ENCODE measurements at places on chromosomes 1 and 21.
A peak's percentile ranks its signal among the peaks of the same experiment; 100 is the strongest.

DNA sequence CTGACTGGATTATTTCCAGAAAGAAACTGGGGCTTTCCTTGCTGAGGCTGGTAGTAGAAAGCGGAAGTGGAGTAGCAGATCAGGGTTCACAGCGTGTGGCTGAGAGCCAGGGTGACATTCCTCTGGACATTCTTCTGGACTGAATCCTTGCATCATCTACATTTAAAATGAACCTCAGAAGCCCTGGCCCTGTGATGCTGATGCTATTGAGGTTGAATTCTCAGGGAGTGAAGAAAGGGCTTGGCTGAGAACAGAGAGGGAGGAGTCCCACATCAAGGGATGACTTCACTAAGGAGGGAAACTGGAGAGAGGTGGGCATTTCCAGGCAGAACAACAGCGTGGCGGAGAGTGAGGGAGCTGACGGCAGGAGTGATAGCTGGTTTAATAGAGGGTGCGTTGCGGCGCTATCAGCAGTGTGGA is 102.3 kb upstream of the LMO4 start:
- DNase-seq, result no peak

GRCh38 chr1:228454238-228454637 is 32.9 kb upstream of the RNF187 start:
- DNase-seq, result no peak

GRCh38 chr1:85957760-85958159 is 198.8 kb downstream of the COL24A1 start:
- DNase-seq, result no peak

DNA sequence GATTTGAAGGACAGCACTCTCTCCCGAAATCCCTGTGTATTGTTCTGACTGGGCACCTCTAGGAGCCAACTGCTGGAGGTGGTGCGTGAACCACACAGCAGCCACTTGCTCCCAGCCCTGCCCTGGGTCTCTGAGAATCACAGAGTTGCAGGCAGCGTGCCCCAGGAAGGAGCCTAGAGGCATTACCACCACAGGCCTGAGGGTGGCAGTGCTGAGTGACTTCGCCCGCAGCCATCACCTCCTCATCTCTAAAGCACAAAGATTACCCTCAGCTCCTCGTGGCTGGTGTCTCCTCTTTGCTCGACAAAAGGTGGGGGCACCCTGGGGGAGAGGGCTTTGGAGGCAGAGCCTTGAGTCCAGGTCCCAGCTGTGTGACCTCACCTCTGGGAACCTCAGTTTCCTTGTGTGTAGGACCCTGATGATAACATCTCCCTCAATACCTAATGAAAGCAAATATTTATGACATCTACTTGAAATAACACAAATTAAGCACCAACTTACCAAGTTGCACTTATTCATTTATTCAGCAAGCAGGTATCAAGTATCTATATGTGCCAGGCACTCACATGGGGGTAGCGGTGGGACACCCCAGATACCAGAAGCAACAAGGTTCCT is 86.3 kb downstream of the VWA5B1 start:
- peak; percentile 58 for DNase-seq

- no peak for DNase-seq
Observed at GRCh38 chr1:2228157-2228594, at the start of gene SKI. TSS of gene SKI (plus strand) at chr1:2228319. CDS start at chr1:2228767, 448 bp downstream.

DNA sequence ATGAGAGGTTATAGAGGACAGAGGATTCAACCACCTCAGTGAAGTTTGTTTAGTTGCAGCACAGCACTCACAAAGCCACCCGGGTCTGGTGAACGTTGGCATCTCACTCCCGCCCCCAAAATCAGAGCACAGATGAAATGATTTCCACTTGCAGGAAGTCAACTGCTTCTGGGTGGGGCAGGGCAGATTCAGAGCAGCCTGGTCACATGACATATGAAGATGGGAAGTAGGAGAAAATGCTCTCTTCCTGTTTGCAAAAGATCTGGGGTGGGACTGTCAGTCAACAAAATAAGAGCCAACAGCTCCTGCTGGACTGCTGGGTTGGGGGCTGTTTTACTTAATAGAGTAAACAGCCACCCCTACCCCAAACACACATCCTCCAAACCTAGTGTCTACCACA is 43.2 kb downstream of the LRRC71 start:
- no peak for DNase-seq

DNA sequence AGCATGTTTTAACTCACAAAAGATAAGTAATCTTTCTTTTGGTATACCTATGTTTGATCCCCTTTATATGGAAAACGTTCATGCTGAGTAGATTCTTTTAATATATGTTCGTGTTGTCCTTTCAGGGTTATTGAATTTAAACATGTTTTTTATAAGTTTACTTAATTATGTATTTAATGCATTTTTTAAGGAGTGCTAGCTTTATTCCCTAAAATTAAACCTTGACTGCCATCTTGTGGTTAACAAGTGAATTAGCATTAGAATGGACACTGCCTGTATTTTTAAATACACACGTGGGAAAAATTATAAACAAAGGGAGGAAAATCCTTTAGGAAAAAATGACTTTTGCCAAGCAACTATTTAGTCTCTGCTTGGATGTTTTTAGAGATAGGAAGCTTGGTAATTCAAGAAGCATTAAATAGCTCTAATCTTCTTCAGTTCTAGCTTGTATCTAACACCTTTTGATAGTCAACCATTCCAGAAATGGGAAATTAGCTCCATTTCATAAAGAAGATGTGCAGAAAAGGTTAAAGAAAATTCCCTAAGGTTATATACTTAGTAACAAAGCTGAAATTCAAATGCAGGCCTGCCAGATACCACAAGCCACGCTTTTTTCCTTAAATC is 43.0 kb downstream of the UBE2U start:
- no peak for DNase-seq

DNA sequence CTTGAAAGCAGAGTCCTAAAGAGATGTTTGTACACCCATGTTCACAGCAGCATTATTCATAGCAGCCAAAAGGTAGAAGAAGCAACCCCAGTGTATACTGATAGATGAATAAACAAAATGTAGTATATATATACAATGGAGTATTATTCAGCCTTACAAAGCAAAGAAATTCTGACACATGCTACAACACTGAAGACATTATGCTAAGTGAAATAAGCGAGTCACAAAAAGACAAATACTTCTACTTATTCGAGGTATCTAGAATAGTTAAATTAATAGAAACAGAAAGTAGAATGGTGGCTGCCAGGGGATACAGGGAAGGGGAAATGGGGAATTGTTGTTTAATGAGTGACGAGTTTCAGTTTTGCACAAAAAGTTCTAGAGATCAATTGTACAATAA is 23.5 kb downstream of the COP1 start:
- DNase-seq, result no peak

- DNase-seq, result no peak
Observed at GRCh38 chr1:65170511-65171142, 22.6 kb downstream of the AK4 start.

DNA sequence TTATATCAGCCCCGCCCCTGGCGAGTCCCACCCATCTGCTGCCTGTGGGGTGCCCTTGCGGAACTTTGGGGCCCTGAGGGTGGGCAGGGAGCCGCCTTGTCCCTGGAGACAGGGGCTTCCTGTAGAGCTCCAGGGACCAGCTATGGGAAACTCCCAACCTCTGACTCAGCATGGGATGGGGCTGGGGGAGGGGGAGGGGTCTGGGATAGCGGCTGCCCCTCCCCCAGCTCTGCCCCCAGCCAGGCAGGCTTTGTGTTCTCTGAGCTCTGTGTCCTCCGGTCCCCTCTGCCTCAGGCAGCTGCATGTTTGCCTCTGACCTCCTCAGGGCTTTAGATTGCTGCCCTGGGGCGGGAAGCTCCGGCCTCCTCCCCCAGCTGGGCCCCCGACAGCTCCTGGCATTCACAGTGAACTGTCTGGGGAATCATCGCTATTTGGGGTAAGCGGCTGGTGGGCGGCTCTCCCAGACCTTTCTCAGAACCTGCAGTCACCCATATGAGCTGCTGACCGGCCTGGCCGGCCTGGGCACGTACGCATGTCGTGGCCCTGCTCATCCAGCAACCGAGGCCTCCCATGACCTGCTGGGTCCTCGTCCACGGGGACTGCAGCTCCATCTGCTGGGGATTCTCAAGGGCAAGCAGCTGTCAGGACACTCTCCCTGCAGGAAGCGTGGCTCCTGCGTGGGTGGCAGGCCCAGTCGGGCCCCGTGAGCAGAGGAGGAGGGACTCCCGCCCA is 17.1 kb downstream of the ARHGEF16 start:
- DNase-seq, result no peak

- DNase-seq, result no peak
Observed at GRCh38 chr1:212346601-212347000, 61.4 kb downstream of the PPP2R5A start.

DNA sequence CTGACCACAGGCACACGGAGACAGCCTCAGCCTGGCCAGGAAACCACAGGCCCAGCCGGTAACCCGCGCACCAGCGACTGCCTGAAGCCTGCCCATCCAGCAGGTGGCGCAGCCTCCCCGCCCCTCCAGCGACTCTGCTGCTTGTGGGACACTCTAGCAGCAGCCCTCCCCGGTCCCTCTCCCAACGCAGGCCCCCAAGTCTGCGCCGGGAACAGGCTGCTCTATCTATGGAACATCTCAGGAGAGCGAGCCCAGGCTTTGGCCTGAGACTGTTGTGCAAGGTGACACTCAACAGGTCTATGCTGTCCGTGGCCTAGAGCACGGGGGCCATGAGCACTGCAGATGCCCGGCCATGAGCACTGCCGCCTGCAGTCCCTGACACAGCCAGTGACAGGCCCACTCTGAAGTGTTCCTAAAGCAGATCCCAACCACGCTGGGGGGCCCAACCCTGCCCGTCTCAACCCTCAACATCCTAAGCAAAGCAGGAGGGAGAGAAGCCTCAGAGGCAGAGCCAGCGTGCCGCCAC is 28.4 kb downstream of the WDR4 start:
- DNase-seq, result no peak

DNA sequence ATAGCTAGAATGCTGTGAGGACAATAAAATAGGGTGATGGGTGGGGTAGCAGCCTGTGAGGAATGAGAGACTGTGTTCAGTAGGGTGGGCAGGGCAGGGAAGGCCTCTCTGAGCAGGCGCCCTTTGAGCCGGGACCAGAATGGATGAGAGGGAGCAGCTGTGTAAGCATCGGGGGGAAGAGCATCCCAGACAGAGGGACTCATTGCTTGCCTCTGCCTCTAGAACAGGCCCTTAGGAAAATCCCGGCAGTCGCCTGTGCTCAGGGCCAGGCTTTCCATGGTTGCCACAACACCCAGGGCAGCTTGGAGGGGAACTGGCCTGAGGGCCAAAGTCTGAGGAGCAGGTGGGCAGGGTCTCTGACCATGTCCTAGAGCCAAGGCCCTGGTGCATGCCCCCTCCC is 774 bp downstream of the SLC2A7 start:
- DNase-seq, result no peak

DNA sequence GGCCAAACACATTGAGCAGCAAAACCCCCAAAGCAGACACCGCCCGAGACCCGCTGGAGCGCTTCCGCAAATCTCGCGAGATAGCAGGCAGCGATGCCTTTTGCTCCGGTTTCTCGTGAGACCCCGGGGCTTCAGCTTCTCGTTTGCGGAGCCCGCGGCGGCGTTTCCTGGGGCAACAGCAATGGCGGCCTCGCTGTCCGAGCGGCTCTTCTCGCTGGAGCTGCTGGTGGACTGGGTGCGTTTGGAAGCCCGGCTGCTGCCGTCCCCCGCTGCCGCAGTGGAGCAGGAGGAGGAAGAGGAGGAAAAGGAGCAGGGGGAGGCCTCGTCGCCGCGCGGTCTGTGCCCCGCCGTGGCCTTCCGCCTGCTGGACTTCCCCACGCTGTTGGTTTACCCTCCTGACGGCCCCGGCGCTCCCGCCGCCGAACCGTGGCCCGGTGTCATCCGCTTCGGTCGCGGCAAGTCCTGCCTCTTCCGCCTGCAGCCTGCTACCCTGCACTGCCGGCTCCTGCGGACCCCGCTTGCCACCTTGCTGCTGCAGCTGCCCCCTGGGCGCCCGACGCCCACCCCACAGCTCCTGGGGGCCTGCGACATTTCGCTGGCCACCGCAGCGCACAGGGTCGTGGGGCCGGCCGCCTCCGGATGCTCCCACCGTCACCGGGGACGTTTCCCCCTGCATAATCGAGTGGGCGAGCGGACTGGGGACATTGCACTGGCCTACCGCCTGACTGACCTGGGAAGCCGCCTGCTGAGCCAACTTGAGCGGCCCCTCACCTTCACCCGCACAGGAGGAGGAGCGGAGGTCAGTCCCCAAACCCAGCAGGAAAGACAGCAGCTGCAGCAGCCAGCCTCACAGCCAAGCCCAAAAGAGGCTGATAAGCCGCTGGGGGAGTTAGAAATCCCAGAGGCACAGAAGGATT is at the start of gene MAP10:
Gene MAP10, plus strand, starts transcription at position 148 of the 917 bp plus-strand sequence. Its CDS starts 34 bp downstream, at position 182.
- DNase-seq, result peak; percentile 24

GRCh38 chr1:66403007-66403731 is 130.8 kb upstream of the SGIP1 start:
- DNase-seq, result no peak

DNA sequence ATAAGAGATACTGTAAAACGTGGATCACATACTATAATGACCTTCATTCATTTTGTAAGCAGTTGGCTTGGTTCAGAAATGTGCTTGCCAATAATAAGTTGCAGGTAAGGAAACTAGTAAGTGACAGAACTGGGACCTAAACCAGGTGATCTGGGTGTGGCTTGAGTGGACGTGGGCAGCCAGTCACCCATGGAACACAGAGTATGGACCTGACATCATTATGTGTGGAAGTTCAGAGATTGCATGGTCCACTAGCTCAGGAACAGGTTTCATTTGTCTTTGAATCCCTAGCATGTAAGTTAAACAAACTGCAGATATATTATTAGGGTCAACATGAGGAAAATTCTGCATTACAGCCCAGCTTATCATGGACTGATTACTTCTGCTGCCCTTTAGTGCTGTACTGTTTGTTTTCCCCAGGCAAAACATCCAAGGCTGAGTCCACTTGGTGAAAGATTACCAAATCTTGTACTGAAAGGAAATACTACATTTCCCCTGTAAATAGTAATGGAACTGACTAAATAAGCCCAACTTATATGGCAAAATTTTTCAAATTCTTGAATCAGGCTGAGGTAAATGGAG is 327.3 kb upstream of the SGIP1 start:
- DNase-seq, result no peak

GRCh38 chr1:152761609-152762213 is 3.9 kb downstream of the KPRP start:
- DNase-seq, result no peak

DNA sequence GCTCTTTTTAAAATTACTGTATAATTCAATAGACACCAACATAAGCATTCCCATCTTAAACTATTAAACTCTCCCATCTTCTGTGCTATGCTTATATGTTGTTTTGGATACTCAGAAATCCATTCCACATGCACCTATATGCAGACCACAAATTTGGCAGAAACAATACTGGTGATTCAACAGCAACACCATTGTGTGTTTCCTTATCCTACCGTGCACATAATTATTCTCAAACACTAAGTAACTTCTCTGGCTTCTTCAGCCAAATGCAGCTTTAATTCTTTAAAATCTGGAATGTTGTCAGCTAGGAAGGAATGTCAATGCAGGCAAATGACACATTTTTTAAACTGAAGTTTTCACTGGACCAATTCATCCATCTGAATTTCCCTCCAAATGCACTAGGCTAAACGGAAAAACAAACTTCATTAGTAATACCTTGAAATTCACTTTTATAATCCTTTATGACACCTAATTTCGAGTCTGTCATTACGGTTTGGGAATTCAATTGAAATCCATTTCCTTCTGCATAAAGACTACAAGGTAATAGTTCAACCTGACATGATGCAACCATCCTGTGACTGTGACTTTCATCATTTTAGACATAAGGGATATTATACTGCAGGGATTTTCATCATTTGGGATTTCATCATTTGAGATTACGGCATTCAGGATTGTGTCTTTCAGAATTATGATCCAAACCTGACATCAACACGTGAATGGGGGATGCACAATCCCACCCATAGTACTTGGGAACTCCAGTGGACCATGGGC is 308.5 kb downstream of the LTN1 start:
- DNase-seq, result no peak

All from progenitor cell of endocrine pancreas (in vitro differentiated cells).